ENCODE measurements at places on chromosomes 1 and 21.
A peak's percentile ranks its signal among the peaks of the same experiment; 100 is the strongest.

GRCh38 chr1:151362308-151363155, 10.0 kb downstream of the SELENBP1 start:
- DNase-seq, result no peak

DNA sequence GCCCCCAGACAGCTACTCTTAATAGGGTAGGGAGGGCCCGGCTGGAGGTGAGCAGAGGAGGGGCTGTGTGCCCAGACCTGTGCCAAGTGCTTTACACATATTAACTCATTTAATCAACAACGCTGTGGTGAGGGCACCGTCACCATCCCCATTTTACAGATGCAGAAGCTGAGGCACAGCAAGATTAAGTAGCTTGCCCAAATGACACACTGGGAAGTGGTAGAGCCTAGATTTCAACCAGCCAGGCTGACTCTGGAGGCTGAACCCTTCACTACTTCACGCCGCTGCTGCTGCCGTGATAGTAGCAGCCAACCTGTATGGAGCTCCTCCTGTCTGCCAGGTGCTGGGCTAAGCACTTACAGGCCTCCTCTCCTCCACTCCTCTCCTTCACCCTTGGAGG, 127.2 kb downstream of the PTPRU start:
- DNase-seq, result no peak

- DNase-seq, result no peak
Measured at GRCh38 chr1:12428334-12428733, 189.7 kb downstream of the DHRS3 start.

- no peak for DNase-seq
Measured at GRCh38 chr1:88961647-88962275, 30.7 kb downstream of the KYAT3 start.

DNA sequence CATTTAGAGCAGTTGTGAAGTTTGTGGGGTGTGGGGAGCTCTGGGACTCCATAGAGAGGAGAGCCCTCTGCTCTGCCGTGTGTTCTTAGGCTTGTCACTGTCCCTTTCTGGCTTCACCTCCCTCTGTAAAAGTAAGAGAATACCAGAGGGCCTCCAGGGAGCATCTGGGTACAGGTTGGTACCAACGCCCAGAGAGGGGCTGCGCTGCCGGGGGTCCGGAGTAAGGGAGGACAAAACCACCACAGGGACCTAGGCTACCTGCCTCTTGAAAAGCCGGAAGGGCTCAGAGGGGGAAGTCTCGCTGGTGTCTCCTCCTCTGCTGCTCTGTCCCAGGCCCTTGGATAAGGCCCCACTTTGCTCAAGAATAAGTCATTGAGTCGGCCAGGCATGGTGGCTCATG, 3.1 kb upstream of the TINAGL1 start:
- no peak for DNase-seq

DNA sequence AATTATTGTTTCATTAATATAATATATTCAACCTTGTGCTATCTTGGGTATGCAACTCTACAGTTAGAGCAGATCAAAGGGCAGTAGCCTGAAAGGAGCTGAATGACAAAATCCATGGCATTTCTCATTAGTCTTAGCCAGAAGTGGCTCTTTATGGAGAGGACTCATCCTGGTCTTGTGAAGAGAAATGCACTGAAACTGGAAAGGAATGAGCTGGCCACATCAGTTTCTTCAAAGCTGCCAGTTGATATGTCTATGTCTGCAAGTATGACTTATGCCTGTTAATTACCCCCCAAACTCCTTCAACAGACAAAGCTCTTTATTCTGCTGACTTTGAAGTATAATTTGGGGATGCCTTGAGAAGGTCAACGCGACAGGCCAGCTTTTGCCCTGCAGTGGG, 119.0 kb upstream of the UBE2U start:
- DNase-seq, result no peak

DNA sequence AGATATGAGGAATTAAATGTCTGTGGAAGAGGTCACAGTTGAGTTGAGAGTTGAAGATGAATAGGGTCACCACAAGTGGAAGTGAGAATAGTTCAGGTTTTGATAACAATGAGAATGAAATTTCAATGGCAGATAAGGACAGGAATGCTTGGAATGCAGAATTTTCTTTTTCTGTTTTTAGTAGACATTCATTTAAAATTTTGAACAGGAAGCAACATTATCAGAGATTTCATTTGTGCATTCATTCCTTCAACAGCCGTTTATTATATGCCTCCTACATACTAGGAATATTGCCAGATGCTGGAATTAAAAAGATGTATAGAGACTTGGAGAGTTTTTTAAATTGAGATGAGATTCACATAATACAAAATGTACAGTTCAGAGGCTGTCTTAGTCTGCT, 126.8 kb downstream of the ITSN1 start:
- DNase-seq, result no peak

DNA sequence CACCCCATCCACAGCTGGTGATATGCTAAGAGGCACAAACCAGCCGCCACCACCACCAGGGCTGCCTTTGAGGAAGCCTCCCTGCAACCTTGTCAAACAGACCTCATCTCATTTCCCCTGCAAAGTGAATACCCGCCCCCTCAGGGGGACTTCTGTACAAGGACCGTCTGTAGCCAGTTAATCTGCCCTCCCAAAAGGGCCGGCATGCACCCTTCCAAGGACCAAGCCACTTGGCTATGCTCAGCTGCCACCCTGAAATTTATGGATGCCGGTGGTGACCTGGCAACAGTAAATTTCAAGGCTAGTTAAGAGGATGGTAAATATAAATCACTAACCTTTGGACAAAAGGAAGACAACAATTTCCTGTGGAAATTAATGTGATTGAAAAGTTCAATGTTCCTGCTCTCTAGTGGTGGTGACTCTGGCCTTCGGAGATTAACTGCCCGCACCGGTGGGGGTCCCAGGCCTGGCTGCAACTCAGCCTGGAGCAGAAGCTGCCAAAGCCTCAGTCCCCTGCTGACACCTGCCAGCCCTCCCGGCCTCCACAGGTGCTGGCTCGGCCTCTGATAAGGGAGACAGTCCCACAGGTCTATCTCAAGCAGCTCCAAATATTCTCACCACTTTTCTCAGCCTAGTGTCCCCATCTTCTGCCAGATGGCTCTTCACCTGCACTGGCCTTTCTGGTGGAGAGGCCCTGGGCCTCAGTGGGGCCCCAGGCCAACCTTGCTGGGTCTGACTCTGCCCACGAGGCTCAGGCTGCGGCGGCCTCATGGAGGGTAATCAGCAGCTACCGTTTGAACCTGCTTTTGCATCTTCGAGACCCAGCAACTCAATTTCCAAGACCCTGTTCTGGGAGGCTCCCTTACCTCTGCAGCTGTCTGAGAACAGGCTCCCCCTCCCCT, 12.2 kb downstream of the TMEM53 start:
- DNase-seq, result peak; percentile 71

DNA sequence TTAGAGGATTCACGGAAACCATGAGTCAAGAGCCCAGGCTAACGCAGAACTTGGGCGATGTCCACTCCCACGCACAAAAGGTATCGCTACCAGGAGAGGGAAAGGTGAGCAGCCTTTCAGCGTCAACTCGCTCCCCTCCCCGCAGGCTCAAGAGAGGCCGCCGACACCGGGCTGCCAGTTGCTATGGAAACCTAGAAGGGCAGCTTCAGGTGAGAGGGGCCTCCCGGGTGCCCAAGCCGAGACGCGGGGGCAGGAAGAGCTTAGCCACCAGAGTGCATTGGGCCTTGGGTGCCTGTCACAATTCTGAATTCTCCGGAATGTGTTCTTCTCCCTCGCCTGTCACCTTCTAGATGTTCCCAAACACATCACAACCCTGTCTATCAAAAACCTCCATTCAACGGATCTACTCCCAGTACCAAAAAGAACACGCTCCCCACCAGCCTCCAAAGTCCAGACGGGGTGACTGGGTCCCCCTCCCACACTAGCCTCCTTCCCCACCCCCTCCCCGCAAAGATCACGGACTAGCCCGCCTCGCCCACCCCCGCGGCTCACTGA, 694 bp downstream of the MEAF6 start:
- no peak for DNase-seq

GRCh38 chr1:116231752-116232151, 120.6 kb downstream of the MAB21L3 start:
- no peak for DNase-seq

GRCh38 chr1:181100015-181100905, 11.8 kb downstream of the IER5 start:
- no peak for DNase-seq

DNA sequence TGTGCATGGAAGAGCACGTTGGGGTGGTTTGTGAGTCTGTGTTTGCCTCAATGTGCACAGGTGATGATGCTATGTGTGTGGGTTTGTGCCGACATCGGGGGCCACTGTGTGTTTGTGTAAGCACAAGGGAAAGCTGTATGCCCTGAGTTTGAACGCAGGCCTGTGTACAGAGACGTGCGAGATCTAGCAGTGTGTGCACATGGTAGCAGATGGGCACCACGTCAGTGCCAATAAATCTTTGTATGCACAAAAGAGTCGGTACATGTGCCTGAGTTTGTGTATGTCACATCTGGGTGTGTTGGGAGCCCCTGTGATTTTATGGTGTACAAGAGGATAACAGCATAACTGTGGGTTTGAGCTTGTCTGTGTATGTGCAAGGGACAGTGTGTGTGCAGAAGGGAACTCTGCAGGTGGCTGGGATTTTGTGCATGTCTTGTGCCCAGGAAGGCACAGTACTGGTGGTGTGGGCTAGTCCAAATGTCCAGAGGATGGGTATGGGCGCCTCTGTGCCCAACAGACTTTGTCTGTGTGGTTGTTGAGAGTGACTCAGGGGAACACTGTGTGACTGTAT, 32.0 kb upstream of the WASF2 start:
- peak; percentile 46 for DNase-seq

DNA sequence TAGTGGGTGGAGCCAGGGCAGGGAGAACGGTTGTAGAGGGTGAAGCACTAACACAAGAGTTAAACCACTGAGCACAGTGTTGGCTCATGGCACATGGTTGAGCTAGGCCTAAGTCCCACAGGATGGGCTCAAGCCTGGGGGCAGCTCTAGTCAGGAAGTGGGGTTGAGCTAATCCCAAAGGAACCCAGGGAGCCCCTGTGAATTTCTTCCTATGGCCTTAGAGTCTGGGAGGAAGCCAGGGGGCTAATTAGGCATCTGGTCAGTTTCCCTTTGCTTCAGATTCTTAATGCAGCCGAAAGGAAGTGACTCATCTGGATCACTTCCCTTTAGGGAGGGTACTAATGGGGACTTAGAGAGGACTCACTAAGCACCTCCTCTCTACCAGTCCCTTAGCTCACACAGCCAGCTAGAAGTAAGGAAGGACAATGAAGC, 10.1 kb downstream of the CFAP45 start:
- DNase-seq, result peak; percentile 27

- DNase-seq, result no peak
Measured at GRCh38 chr1:198751741-198752140, 112.9 kb downstream of the PTPRC start.

DNA sequence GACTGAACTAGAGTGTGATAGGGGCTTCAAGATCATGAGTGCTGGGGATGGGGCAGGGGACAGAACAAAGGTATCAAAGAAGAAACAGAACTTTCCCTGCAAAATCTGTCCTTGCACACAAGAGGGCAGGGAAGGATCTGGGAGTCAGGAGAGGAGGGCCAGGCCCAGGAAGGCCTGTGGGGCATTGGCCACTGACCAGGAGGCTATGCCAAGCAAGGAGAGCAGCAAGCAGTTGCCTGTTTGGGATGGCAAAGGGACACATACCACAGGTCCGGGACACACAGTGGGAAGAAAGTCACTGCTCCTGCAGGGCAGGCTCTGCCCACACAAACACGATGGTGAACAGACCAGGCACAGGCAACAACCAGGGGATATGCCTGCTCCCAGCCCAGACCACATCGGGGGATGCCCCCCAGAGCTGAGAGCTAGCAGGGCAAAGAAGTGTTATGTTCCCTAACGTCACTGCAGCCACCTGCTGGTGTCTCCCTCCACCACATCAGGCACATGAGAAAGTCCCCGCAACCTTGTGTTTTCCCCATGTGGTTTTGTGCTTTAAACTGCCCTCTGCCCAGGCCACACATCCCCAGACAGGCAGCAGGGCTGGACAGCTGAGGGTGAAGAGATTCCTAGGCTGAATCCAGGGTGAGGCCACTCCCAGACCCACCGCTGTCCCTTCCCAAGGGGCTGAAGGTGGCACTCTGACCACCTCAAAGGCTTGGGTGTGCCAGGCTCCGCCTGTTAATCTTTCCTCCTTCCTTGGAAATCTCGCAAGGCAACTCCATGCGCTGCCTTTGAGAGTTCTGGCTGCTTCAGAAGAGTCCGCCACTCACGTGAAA, 53.6 kb downstream of the KIF21B start:
- DNase-seq, result no peak

GRCh38 chr1:201008666-201009360, 14.7 kb downstream of the KIF21B start:
- DNase-seq, result no peak

- DNase-seq, result no peak
Measured at GRCh38 chr1:54200519-54200997, 591 bp downstream of the MRPL37 start.

- peak; percentile 12 for DNase-seq
Measured at GRCh38 chr1:67347688-67348472, 40.2 kb downstream of the IL12RB2 start.

DNA sequence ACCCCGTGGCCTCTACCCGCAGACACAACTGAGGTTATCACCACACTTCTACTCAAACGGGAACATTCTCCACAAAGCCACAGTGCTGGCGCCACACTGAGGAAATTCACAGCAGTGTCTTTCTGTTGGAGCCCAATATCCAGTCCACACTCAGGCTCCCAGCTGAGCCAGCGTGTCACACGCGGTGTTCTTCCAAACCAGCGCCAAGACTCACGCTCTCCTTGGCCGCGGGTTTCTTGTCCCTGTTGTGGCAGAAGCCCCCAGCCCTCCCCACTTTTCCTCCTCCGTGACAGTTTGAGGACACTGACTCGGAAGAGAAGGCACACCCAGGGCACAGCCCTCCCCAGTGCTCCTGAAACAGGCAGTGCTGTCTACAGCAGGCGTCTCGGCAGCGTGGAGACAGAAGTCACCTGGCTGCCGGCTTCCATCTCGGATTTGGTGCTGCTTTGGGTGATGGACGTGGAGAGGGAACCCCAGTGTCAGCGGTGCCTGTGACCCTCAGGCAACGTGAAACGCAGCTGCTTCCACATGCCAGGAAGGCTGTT, 35.4 kb upstream of the AGPAT3 start:
- DNase-seq, result no peak

- no peak for DNase-seq
Measured at GRCh38 chr1:216616425-216616824, 106.8 kb downstream of the ESRRG start.

- DNase-seq, result no peak
Measured at GRCh38 chr1:193555662-193556441, 369.4 kb upstream of the B3GALT2 start.

Data from DMS 273 treated with DMSO at 0.1 percent for 48 hours (cell line).